ENCODE measurements at places on chromosomes 1 and 21.

- no peak for DNase-seq
These were observed 279.5 kb downstream of the DUSP10 start for GRCh38 chr1:221462345-221462744.

DNA sequence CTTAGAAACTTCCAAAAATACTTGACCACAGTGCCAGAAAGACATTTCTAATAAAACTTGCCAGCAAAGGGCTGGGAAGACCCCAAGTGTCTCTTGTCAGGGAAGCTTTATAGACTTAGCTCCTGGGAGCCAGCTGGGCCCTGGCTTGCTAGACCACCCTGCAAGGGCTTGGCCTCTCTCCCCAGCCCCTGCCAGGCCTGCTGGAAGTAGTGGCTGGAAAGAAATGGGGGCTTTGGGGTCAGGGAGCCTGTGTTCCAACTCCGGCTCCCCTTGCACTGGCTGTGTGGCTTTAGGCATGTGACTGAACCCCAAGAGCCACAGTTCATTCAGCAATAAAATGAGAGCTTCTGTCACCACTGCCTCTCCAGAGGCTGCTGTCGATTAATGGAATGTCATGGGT is 31.1 kb downstream of the H3-3A start:
- DNase-seq = no peak

GRCh38 chr1:93528412-93528811 is 80.5 kb downstream of the FNBP1L start:
- no peak for DNase-seq

DNA sequence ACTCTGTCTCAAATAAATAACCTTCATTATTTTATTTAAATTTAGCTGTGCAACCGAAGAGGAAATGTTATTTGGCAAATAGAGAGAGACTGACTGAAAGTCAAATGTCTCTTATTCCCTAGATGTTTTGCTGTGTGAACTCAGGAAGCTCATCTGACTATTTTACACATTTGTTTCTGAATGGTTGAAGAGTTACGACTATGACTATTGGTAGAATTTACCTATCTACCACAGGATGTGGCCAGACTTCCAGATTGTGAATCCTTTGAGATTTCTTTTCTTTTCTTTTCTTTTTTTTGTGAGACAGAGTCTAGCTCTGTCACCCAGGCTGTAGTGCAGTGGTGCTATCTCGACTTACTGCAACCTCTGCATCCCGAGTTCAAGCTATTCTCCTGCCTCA is 5.3 kb upstream of the SDE2 start:
- no peak for DNase-seq

DNA sequence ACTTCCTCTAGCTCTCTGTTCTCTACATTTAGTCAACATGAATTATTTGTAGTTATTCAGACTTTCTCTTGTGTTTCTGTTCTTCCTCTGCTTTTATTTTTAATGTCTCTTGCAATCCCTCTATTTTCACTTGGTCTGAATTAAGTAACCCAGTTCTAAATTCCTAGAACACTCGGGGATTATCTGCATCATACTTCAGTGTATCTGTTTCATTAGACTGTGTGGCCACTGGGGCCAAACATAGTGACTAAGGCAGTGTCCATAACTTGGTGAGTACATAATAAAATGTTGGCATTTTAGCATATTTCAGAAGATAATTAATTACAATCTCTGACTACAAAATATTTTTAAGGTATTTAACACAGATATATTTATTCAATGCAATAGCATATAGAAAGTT is 1087.2 kb upstream of the B3GALT2 start:
- DNase-seq = no peak

GRCh38 chr1:40299366-40300248 is 17.5 kb downstream of the COL9A2 start:
- DNase-seq = no peak

DNA sequence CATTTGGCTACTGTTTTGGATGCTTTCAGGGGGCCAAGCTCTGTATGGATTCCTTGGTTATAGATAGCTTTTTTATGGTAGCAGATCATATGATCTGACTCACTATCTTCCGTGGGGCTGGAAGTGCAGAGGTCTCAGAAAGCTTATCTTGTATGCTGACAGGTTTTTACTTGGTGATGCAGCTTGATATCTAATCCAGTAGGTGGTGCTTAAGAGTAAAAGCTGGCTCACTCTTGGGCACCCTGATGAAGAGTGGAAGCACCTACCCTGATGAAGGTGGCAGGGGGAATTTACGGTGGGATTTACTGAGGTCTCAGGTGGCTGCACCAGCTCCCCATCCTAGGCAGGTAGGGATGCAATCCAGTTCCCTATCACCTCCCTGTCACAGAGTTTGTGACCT is 151.2 kb downstream of the PTBP2 start:
- DNase-seq = no peak

DNA sequence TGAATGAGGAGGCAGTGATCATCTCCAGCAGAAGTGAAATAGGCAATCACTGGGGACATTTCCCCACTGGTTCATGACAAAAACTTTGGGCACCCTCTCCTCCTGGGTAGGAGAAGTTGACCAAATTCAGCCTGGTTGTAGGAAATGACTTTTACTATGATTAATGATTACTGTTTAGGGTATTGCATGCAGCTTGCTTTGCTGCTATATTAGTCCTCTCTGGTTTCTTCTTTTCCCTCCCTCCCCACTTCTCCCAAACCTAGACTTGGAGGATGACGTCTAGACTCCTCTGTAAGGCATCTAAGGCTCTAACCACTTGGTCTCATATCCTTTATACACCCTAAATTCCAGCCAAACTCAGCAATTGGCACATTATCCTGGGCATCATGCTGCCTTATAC is 3.4 kb upstream of the RGS16 start:
- DNase-seq = no peak

- no peak for DNase-seq
These were observed 31.9 kb downstream of the ACBD3 start for GRCh38 chr1:226154593-226154992.

- DNase-seq = no peak
These were observed 52.8 kb upstream of the ACADM start for GRCh38 chr1:75671708-75672107.

DNA sequence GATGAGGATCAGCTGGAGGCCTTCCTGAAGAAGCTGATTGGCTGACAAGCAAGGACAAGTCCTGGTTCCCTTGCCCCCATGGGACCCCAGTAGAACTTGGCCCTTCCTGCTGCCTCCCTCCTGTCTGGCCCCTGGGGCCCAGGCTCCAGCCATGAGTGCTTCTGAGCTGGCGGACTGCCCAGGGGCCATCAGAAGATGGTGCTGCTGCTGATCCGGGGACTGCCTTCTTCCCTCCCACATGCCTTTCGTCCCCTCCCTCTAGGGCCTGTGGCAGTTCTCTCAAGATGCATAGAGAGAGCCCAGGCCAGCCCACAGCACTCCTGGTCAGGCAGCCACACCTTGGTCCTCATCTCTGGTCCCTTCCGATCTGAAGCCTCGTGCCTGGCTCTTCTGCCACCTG is 57.9 kb upstream of the PRKACB start:
- DNase-seq = no peak

- DNase-seq = no peak
These were observed 22.5 kb downstream of the NSUN4 start for GRCh38 chr1:46363121-46363520.

DNA sequence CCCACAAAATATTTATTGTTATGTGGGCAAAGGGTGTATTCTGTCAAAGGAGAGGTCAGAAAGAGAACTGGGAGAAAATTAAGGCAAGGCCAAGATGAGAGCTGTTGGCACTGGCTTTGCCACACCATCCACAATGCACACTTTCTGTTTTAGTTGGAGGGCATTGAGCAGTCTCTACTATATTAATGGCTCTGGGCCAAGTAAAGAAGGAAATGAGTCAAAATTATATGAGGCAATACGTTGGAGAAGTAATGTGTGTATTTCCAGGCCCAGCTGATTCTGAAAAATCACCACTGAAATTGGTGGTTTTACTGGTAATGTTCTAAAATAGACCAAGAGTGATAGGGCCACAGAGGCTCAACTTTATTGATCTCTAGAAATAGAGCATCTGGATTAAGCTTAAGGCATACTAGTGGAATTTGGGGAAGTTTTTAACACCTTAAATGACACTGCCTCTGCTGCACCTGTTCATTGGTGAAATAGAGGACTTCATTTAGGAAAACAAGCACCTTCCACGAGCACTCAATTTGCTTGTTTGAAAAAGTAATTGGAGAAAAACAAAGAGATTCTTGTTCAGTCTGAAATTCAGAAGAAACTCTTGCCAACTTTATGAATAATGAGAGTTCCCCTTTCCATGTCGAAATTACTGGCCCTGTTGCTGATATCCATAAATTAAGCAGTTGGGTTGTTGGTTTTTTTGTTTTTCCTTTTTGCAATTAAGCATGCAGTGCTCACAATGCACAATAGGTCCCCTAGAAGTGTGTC is 424.9 kb downstream of the ADGRL2 start:
- no peak for DNase-seq

GRCh38 chr1:58157256-58157655 is 389.3 kb downstream of the OMA1 start:
- no peak for DNase-seq

GRCh38 chr1:26072305-26072704 is 4.9 kb upstream of the TRIM63 start:
- no peak for DNase-seq

DNA sequence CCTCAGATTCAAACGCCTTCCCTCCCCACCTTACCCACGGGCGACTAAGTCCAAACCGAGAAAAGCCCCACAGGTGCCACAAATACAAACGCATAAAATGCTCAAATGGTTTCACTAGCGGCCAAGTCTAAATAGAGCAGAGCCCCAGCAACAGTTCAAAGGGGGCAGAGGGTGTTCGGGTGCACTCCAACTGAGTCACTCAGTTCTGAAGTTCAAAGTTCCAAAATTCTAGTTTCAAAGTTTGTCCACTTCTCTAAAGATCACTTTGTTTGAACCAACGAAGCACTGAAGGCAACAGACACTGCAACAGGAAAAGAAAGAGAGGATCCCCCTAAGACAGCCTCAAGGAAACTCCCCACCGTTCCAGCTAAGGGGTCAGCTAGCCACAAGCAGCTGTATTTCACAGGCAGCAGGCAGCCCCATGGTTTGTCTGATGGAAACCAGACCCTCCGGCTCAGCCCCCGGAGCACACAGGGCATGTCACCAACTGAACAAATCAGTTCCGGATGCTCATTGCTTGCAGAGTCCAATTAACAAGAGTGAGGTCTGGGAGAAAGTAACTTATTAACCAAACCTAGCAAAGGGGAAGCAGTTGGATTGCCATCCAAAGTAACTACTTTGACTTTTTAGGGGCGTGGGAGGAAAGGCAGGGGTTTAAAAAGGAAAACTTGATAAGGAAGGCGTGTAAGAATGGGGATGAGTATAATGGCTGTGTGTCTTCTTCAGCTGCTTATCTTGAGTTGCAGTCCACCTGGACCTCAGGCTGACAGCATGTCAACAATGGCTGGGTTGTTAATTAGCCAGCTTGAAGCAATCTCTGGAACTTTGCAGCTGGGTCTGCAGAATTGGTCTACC is 1423.9 kb upstream of the PRMT6 start:
- DNase-seq = no peak

DNA sequence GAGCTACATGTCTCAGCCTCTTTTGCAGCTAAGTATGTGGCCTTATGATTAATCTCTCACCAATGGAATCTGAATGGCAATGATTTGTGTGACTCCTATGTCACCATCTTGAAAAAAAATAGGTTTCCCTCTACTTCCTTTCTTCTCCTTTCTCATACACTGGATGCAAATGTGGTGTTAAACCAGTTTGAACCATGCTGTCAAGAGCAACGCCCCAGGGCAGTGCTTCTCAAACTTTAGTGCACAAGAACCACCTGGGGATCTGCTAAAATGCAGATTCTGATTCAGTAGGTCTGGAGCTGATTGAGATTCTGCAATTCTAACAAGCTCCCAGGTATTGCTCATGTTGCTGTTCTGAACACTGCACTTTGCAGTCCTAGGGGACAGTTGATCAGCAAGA is 44.7 kb upstream of the ZNF644 start:
- DNase-seq = no peak

DNA sequence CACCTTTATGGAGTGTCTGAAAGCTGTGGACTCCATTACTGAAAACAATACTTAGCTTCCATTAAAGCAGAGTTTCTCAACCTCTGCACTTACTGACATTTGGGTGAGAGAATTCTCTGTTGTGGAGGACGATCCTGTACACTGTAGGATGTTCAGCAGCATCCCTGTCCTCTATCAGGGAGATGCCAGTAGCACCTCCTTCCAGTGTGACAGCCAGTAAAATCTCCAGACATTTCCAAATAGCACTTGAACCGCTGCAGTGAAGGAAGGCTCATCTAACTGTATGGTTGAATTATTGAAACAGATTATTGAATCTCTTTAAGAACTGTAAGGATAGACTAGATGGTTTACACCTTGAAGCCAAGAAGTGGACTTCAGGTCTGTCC is 3.1 kb downstream of the PRDM2 start:
- DNase-seq = no peak

DNA sequence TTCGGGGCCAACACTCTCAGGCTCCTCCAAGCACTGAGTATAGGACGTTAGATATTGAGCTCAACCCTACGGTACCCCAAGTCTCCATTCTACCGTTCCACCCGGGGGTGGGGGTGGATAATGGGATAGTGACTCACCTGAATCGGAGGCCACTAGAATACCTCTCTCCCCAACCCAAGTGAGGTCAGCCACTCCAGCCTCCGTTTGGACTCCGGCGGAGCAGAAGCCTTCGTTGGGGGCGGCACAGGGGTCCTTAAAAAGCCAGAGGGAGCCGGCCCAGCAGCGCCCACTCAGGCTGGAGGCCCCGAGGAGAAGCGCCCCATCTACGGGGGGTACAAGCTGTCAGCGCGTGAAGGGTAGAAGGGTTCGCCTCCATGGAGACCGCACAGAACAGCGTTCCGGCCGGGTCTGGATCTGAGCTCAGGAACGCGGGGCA is 556 bp downstream of the WDR77 start:
- DNase-seq = no peak

- DNase-seq = no peak
These were observed 7.8 kb downstream of the DMRTA2 start for GRCh38 chr1:50415235-50416149.

DNA sequence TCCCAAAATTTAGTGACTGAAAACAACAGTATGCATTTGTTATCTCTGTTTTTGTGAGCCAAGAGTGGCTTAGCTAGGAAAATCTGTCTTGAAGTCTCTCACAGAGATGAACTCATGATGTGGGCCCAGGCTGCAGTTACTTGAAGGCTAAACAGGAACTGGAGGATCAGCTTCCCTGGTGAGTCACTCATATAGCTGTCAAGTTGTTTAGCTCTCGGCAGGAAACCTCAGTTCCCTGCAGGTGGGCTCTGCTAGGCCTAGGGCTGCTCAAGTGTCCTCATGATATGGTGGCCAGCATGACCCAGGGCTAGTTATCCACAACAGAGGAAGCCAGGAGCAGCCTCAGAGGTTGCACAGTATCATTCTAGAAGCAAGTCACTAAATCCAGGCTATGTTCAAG is 30.2 kb upstream of the DDX59 start:
- DNase-seq = no peak

GRCh38 chr1:197017558-197018146 is 40.3 kb downstream of the CFHR5 start:
- no peak for DNase-seq

DNA sequence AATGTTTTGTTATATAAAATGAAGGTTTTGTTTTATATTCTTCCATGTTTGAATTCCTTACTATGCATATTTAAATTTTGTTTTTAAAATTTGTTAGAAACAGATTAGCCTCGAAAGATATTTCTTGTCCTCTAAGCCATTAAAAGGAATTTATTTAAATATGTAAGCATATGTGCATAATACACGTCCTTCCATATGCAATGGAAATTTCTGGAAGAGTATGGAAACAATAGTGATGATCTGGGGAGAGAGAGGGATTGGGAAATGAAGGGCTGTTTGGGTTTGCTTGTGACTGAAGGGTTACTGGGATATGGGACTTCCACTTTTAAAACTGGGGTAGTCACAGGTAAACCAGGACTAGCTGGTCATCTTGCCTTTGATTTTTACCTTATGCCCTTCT is 21.1 kb downstream of the ECHDC2 start:
- DNase-seq = no peak

- DNase-seq = no peak
These were observed 104.2 kb upstream of the DMRTA2 start for GRCh38 chr1:50527249-50527986.
